CD4-positive, alpha-beta T cell treated with Interleukin-6 for 4 hours (primary cell): ENCODE measurements at places on chromosomes 7 and 10.

GRCh38 chr7:134618756-134619530 lies 27.7 kb upstream of the BPGM start:
- DNase-seq = no peak

- no peak for DNase-seq
Measured at GRCh38 chr7:129538790-129539189, 36.5 kb downstream of the SMKR1 start.

- DNase-seq = no peak
Measured at GRCh38 chr10:46537309-46537708, 19.1 kb downstream of the GPRIN2 start.

GRCh38 chr7:157080111-157080730 lies 58.5 kb upstream of the UBE3C start:
- no peak for DNase-seq

GRCh38 chr7:51129527-51130472 lies 186.8 kb downstream of the COBL start:
- no peak for DNase-seq

DNA sequence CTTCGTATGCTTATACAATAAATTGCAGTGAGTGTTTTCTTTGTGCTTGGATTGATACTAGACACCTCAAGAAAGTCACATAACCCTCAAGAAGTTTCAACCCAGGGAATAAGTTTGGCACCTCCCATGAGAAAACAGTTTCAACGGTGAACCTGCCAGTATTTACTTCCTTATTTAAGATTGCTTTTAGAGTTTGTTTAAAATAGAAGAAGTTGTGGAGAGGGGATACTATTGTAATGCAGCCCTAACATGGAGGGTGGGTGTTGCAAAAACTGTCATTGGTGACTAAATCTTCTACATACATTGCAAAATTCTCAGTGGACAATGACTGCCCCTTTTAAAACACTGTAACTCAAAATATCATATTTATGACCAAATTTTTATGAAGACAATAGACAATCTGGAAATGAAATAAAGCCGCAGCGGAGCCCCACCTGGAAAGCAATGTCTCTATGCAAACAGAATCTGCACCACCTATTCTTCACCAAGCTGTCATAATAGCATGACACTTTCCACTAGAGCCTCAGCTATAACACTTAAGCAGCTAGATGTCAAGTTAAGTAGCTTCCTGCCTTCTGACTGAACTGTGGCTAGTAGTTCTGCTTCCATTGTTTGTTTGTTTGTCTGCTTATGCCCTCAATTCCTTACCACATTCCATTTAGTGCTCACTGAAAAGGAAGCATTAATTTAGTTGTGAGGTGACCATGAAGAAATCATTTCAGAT lies 98.2 kb downstream of the MDFIC start:
- no peak for DNase-seq

DNA sequence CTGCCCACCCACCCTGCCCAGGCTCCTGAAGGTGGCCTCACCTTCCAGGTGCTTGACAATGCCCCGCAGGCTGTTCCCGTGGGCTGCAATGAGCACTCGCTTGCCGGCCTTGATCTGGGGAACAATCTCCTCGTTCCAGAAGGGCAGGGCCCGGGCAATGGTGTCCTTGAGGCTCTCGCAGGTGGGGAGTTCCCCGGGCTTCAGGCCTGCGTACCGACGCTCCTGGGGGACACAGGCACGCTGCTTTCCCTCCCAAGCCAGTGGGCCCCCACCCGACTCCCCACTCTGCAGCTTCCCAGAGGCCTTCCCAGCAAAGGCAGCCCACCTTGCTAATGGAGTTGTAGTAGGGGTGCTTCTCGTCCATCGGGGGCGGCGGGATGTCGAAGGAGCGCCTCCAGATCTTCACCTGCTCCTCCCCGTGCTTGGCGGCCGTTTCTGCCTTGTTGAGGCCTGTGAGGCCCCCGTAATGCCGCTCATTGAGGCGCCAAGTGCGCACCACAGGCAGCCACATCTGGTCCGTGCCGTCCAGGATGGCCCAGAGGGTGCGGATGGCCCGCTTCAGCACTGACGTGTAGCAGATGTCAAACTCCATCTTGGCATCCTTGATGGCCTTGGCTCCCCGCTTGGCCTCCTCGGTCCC lies 456 bp downstream of the PGAM2 start:
- DNase-seq = peak; percentile 30

- peak; percentile 53 for DNase-seq
Measured at GRCh38 chr10:103592186-103593021, 98.9 kb downstream of the NEURL1 start.

GRCh38 chr10:79274279-79275104 lies 72.8 kb upstream of the PPIF start:
- DNase-seq = no peak

GRCh38 chr7:155464948-155465739 lies 7.2 kb downstream of the EN2 start:
- DNase-seq = no peak

GRCh38 chr10:103534621-103535498 lies 41.4 kb downstream of the NEURL1 start:
- no peak for DNase-seq

DNA sequence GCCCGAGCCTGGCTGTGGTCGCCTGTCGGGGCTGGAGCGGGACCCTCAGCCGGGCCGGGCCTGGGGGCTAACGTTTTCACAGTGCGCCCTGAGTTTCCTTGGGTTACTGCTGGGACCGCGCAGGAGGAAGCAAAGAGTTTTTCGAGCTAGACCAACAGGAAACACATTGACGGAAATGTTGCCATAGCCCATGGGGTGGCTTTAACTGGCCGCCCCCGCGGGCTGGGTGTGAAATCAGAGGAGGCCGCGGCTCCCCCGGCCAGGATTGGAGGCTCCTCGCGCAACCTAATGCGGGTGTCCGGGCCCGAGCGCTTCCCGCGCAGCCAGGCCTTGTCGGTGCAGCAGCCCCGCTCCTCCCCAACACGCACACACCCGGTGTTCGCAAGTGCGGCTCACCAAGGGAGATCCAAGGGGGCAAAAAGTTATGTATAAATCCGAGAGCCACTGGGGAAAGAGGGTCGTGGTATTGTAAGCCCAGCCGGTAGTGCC lies 1.9 kb downstream of the HHEX start:
- DNase-seq = no peak

DNA sequence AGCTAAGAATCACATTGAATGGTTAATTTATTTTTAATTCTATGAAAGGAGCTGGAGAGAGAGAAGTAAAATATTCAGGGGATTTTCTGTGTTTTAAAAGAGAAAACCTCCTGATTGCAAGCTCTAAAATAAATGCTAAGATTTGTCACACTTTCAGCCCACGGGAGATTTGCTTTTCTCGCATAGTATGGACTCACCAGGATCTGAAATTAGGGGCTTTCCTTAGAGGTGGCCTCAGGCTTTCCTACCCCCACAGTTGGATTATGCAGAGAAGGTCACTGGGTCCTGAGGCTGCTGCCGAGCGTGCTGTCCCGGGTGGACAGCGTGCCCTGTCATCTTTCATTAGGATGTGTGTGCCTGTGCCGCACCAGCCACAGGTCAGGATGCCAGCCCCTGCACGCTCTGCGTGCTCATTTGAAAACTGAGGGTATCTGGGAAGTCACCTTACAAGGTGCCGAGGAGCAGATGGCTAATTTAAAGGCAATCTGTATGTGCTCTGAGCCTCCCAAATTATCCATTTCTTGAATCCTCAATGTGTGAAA lies 258.8 kb downstream of the CELF2 start:
- DNase-seq = no peak

DNA sequence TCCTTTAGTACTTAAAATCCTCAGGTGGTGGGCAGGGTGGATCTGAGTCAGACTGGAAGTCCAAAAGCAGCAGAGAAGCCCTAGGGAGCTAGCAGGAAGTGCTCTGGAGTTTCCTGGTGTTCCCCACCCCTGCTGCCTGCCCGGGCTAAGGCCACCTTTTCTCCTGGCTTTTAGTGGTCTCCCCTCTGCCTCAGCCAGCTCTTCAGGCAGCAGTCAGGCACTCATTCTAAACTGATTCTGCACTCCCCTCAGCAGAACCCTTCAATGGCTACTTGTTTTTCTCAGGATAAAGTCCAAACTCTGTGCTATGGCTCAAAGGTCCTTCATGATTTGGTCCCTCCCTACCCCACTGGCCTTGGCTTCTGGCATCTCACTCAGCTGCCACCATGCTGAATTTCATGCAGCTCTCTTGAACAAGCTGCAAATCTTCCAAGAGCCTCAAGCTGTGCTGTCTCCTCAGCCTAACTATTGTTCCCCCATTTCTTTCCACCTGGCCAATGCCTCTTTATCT lies 28.9 kb upstream of the DNMBP start:
- DNase-seq = no peak

DNA sequence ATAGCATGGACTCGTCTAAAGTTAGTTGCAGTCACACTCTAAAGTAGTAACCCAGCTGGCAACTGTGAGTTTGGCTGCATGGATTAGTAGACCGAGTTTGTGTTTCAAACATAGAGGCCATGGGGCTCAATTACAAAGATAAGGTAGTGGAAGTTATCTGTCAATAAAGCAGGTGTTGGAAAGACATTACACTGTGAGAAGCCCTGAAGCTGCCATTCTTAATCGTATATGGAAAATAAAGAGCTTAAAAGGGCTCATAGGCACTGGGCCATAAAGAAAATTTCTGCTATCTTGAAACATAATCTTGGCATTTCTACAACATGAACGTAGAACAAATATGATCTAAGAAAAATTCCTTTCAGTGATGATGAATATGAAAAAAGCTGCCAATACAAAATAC lies 837.7 kb downstream of the REEP3 start:
- DNase-seq = no peak

DNA sequence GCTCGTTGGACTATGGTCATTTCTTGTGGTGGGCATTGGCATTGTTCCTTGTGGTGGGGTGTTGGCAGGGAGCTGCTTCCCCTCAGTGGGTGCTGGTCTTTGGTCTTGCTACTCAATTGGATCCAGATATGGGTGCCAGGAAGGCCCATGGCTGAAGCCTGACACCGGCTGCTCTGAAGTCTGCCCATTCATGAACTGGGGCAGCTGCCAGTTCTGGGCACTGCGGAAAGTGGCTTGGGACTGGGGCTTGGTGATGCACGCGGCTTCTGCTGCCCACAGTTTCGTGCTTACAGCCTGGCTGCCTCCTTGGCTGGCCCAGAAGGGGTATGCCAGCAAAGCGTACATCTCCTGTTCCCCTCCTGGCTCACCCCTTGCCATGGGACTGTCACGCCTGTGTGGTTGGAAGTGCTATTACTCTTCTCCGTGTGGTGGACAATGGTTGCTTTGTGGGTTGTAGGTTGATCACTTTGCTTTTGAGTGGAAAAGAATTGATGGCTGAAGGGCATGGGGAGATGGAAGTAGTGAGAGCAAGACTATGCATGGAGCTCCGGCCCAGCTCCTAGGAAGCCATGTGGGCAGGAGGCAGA lies 54.7 kb downstream of the ADAMTS14 start:
- no peak for DNase-seq

- no peak for DNase-seq
Measured at GRCh38 chr7:93799750-93800357, 90.7 kb downstream of the TFPI2 start.

- peak; percentile 85 for DNase-seq
Measured at GRCh38 chr10:5291501-5292195, 73.1 kb upstream of the UCN3 start.

DNA sequence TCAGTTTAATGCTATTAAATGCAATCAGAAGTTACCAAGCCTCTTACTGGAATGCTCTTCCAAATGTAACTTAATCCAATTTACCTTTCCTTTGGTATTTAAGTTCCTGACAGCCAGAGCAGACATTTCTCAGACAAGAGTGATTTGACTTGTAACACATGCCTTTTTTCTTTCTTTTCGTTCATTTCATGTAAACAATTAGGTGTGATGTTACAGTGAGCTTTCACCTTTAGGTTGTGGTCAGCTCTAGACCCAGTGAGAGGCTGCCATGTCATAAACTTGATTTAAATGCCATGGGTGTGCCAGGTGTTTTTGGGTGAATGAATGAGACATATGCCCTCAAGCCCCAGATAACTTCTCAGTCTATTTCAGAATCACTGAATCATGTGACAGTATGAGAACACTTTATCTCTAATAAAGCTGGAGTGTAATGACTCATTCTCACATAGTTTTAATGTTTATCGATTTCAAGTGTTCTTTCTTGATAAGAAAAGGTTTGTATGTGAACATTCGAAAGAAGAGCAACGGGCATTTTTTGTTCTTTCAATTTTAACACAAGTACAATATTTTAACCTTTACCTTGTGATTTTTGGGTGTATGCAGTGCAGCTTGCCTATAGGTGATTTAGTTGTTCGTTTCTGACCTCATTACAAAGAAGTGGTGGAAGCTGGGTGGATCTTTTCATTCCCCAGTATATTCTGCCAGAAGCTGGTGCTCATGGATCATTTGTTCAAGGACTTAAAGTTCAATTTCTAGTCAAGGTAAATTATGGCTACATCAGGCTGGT lies 61.5 kb downstream of the CHN2 start:
- DNase-seq = no peak

DNA sequence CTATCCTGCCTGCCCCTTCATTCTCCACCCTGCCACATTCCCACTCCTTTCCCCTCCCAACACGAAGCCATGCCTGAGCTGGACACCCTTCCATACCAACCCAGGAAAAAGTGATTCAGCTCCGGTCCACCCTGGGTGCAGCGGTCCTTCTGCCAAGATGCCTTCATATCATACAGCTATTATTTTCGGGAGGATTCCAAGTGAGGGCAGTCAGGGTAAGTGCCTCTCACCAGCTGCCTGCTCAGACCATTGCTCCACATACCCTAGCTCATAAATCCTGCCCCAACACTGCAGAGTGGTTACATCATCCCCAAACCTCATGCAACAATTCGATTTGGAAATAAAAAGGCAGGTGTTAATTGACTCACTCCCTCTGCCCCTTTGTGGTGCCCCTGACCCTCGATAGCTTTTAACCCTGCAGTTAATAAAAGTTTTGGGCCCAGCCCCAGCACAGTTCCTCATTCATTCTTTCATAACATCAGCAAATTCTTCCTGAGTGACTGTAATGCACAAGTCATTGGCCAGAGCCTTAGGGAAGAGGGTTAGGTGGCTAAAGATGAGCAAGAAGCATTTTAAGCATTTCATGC lies 42.6 kb downstream of the ZNF503 start:
- no peak for DNase-seq

DNA sequence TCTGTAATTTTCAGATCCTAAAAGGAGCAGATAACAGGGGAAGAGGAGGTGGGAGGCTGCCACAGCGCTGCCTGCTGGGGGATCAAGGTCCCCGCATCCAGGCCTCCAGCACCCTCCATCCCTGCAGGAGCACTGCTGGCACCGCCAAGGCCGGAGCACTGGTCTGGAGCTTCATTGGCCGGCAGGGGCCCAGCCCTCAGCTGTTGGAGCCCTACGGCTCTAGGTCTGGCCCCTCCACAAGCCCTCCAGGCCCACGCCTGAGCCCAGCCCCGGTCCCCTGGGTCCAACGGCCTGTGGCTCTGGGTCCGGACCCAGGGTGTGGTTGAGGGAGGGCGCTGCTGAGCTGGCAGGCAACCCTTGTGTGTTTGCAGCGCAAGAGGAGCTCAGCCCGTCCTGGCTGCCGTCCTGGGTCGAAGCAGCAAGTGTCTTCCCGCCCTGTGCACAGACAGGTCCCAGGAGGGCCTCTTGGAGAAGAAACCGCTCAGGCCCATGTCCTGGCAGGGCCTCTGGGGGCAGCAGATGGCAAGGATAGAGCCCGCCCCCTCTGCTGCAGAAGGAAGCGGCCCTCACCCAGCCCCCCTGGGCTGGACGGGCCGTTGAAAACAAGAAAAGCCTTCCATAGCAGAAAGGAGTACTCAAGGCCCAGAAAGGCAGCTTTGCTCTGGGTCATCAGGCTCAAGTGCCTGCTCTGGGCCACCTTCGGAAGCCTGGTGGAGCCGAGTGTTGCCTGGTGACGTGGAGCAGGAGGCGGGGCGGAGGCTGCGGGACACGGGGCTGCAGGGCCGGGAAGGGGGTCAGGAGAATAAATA lies 54.3 kb upstream of the TNRC18 start:
- no peak for DNase-seq

- no peak for DNase-seq
Measured at GRCh38 chr7:127850195-127850594, 181.0 kb downstream of the LRRC4 start.
